Spinal cord (tissue), 10 donors: ENCODE measurements at places on chromosomes 12 and 14.

GRCh38 chr14:101334656-101335055 lies 226.6 kb upstream of the DIO3 start:
- peaks cover 25% of the 10 kb centered on the region for H3K4me1 ChIP-seq
- H3K36me3 ChIP-seq = no peaks in the 10 kb centered on the region
- H3K27me3 ChIP-seq = no peaks in the 10 kb centered on the region
- H3K4me3 ChIP-seq = no peak overlapping the region

DNA sequence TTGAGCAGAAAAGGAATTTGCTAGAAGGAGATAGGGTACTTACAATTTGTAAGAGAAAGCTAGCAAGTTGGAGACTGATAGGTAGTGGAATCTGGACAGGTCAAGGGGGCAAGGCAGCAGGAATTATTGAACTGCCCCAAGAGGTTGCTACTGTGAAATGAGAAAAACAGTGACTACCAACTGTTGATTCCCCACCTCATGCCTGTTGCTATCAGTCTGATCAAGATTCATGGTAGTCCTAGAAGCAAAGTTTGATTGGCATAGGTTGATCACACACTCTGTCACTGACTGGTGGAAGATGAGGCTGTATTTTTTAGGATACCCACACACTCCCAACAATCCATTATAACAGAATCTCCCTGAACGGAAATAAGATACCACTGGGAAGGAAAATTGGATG lies 89.4 kb upstream of the IGF1 start:
- no peaks in the 10 kb centered on the region for H3K36me3 ChIP-seq
- DNase-seq = no peak
- H3K27ac ChIP-seq = no peak overlapping the region
- no peaks in the 10 kb centered on the region for H3K27me3 ChIP-seq
- no peak overlapping the region for H3K4me3 ChIP-seq
- no peaks in the 10 kb centered on the region for H3K4me1 ChIP-seq

GRCh38 chr14:84028080-84028604 lies 1501.8 kb upstream of the FLRT2 start:
- DNase-seq = no peak
- H3K36me3 ChIP-seq = no peaks in the 10 kb centered on the region
- no peak overlapping the region for H3K4me3 ChIP-seq
- H3K27ac ChIP-seq = no peak overlapping the region
- H3K27me3 ChIP-seq = no peaks in the 10 kb centered on the region

GRCh38 chr14:39772627-39773026 lies 340.4 kb upstream of the FBXO33 start:
- H3K27ac ChIP-seq = no peak overlapping the region
- no peaks in the 10 kb centered on the region for H3K36me3 ChIP-seq
- H3K4me3 ChIP-seq = no peak overlapping the region
- H3K4me1 ChIP-seq = no peaks in the 10 kb centered on the region
- no peaks in the 10 kb centered on the region for H3K27me3 ChIP-seq

GRCh38 chr14:80664576-80664975 lies 277.0 kb downstream of the CEP128 start:
- no peaks in the 10 kb centered on the region for H3K36me3 ChIP-seq
- H3K4me1 ChIP-seq = no peaks in the 10 kb centered on the region
- no peaks in the 10 kb centered on the region for H3K27me3 ChIP-seq
